ENCODE measurements at places on chromosomes 7 and 10.

- no peak for DNase-seq
Measured at GRCh38 chr10:78318305-78318704, 284.6 kb downstream of the RPS24 start.

GRCh38 chr10:1620803-1621202, 116.5 kb downstream of the ADARB2 start:
- DNase-seq: no peak

DNA sequence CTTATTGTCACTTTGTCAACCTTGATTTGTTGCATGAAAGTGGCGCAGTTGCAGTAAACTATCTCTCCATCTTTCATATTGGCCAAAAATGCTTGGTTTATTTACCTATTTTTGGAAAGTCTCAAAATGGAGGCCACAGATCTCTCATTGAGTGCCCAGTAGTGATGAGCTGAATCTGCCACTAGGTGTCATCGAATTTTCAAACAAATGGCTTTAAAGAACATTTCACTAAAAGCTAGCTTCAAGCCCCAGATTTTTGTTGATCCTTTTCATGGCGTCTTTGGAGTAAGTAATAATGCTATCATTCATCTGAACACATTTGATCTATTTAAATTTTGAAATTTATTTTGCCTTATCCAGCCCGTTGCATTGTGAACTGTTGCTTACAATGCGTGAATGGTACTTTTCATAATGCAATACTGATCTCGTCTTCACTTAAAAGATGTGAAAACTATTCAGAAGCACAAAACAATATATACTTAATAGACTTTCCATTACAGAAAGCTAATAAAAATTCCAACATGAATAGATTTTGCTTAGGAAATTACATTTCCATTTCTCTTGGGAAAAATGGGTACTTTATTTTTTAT, 236.2 kb downstream of the DNAJB9 start:
- DNase-seq: no peak

GRCh38 chr7:106042196-106042611, 69.9 kb downstream of the SYPL1 start:
- DNase-seq: no peak

DNA sequence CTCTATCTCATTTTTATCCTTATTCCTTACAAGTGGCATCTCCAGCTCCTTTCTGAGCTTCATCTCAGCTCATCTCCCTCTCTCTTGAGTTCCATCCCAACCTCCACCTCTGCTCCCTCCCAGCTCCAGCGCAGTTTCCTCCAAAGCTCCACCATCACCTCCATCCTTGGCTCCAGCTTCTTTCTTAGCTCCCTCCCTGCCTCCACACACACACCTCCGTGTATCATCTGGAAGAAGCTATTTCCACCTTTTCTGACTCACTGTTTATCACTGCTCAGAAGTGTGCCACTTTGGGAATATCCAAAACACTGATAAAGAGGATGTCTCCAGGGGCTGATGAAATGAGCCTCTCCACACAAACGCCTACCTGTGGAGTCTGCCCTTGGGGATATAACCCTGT, 481.4 kb downstream of the PTPRN2 start:
- no peak for DNase-seq

- DNase-seq: no peak
Measured at GRCh38 chr7:123727071-123727837, 21.5 kb downstream of the WASL start.

- DNase-seq: no peak
Measured at GRCh38 chr7:24800073-24800472, 42.8 kb upstream of the GSDME start.

DNA sequence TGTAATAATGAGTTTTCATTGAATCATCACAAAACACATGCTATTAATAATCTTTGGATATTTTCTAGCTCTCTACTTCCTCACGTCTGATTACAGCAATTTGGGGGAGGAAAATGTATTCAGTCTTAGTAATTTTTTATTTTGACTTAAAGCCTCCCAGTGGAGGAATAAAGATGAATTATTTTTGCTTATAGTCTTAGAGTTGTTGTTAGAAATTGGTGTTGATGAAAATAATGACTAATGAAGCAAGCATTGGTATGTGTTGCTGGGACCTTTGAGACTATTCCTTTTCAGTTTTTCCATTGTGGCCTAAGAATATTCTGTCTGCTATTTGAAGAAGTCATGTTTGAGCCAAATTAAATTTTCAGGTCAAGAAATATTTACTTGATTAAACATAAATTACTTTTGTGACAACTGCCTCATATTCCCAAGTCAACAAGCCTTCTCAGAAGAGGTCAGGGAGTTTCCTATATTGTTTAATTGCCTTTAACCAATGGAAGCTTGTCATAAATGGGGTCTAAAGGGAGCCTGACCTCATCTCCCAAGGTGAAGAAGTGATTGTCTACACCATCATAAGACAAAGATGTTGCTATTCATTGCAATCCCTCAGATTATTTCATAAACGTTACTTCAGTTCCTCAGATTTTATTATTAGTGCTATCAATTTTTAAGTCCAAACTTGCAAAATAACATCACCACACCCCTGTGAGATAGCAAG, 90.0 kb downstream of the ST7 start:
- DNase-seq: no peak

DNA sequence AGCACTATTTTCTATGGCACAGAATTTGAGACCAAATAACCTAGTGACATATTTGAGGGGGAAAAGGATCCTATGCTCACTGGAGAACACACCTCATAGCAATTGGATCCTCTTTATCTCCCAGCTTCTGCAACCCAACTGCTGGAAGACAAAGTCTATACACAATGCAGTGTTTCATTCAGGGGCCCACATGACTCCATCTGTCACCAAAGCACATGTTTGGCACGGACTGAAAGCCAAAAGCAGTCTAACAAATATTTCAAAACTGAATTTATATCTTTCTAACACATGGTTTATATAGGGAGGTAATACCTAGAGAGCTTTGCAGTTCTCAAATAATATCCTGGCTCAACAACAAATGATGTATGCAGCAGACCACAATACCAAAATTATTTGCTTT, 39.2 kb downstream of the ADAM12 start:
- DNase-seq: no peak

DNA sequence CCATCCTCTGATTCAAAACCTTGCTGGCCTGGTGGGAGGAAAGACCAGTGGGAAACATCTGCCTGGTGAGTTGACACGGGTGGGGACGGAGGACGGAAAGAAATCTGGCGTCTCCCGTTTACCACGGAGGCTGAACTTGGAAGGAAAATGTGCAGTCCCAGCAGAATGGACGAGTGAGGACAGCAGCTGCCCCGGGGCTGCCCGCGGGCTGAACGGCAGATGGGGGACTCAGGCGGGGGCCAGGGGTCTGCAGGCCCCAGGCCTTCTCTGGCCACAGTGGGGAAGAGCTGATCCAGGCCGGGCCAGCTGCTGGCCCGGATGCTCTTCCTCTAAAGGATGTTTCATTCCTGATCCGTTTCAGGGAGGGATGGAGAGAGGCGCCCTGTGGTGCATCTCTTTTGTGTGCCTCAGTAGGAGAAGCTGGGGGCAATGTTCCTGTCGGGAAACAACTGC, 147.5 kb upstream of the CHST15 start:
- DNase-seq: no peak

DNA sequence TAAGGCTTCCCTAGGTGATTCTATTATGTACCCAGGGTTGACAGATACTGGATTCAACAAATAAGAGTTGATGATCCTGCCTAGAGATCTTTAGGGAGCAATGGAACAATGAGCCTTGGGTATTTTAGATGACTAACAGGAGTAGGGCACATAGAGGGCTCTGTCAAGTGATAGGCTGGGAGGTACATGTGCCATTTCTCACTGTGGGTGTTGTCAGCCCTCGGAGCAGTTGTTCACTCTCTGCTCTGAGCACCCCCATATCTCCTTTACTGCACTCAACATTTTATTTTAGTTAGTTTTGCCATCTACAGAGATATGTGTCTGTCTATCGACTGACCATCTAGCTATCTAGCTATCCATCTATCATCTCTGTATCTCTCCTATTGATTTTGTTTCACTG, 950.6 kb downstream of the TYW1 start:
- DNase-seq: no peak
